ENCODE measurements at places on chromosomes 7 and 10.

DNA sequence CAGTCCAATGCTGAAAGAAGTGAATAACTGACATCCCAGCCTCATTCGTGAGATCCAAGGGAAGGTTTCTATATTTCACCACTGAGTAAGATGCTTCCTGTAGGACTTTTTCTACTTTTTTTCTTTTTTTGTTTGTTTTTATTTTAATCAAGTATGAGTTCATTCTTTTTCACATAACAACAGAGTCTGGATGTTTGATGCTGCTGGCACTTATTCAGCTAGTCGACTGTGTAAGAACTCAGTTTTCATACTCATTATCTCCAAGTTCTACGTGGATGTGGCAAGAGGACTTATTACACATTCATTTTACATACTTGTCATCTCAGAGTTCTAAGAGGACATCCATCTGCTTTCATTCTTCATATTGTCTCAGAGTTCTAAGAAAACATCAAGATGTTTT lies 86.9 kb downstream of the CPXM2 start:
- no peak for DNase-seq

DNA sequence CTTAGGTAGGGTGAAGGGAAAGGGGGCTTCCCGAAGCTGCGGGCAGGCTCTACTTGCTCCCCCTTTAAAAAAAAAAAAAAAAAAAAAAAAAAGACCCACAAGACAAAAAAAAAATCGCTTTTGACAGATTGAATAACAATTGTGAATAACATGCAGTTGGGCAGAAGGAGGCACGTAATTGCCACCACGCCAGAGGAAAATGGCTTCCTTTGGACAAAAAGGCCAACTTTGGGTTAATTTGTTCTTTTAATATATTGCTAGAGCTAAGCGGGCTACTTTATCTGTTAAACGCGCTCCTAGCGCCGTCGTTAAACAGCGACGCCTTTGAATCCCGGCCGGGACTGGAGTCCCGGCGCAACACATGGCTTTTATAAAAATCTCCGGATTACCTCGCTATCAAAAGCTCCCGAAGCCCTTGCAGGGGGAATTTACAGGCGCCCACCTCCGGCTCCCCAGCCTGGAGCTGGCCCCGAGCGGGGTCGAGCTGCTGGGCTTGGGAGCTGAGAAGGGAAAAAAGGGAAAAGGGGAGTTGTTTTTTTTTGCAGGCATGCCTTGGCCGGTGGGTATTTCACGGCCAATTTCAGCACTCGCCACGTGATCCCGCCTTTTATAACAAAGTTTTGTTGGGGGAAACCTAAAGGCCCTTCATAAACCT lies 1.2 kb downstream of the HOXA11 start:
- DNase-seq = peak; percentile 75

GRCh38 chr7:50543776-50544442 lies 21.3 kb downstream of the DDC start:
- DNase-seq = no peak

- no peak for DNase-seq
Observed at GRCh38 chr10:127462643-127463295, 86.3 kb upstream of the NPS start.

- no peak for DNase-seq
Observed at GRCh38 chr7:46080595-46081159, 159.6 kb upstream of the IGFBP3 start.

- DNase-seq = no peak
Observed at GRCh38 chr7:77631820-77632219, 64.4 kb upstream of the RSBN1L start.

GRCh38 chr7:116258734-116259133 lies 48.4 kb downstream of the TES start:
- DNase-seq = peak; percentile 32

- no peak for DNase-seq
Observed at GRCh38 chr10:130492266-130492934, 356.2 kb downstream of the GLRX3 start.

- no peak for DNase-seq
Observed at GRCh38 chr7:33918438-33919143, 13.3 kb downstream of the BMPER start.

GRCh38 chr7:85090919-85091564 lies 95.8 kb downstream of the SEMA3D start:
- no peak for DNase-seq

DNA sequence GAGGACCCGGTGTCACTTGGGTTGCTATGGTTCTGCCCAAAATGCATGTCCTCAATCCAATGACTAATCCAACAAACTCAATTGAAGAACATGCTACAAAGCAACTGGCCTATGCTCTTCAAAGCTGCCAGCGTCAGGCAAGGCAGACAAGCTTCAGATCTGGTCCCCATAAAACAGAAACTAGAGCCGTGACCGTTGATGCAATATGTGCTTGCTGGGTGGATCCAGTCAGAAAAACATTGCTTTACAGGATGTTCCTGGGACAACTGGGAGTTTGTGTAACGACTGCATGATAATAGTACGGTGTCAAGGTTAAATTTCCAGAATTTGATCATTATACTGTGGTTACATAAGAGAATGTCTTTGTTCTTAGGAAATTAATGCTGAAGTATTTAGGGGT lies 120.7 kb upstream of the CTBP2 start:
- DNase-seq = no peak

DNA sequence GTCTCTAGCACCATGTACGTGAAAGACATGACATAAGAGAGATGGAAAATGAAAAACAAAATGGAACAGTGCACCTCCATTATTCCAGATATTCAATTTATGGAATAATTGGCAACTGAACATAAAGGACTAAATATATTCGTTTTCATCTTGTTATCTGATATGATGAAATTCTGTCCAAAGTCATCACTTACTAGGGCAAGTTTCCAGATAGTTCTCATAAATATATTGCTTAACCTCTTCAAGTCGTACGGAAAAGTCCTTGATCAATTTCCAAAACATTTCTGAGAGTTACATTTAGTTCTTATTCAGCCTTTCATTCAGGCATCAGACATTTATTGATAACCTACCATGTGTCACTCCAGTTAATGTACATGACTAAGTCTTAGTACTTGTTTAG lies 185.2 kb downstream of the HGF start:
- DNase-seq = no peak

DNA sequence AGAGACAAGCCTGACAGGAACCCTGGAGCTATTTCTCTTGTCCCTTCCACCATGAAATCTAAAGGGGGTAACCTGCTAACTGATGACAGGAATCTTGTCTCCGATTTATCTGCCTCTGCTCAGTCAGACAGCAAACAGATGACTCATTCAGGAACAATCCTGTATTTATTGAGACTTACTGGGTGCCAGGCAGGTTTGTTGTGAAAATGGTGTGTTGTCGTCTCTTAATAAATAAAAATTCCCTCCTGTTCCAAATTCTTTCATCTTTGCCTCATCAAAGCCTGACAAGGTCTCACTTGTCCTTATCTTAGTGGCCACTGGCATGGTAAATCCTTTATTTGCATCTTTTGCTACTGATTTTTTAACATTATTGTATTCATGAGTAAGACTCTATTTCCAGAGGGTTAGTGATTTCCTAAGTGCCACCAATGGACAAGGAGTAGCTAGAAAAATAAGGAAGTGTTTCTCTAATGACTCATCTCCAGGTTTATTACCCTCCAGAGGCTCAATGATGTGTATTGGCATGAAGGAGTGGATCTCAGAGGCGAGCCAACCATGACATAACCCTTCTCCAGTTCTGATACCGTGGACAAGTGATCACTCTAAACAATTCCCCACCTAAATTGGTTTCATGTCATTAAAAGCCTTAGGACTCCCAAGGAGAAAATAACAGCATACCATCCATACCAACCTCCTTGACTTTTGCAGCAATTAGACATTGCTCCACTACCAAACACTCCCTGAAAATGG lies 724.0 kb downstream of the GRID1 start:
- DNase-seq = no peak

GRCh38 chr7:16234493-16235146 lies 186.7 kb downstream of the CRPPA start:
- DNase-seq = no peak

DNA sequence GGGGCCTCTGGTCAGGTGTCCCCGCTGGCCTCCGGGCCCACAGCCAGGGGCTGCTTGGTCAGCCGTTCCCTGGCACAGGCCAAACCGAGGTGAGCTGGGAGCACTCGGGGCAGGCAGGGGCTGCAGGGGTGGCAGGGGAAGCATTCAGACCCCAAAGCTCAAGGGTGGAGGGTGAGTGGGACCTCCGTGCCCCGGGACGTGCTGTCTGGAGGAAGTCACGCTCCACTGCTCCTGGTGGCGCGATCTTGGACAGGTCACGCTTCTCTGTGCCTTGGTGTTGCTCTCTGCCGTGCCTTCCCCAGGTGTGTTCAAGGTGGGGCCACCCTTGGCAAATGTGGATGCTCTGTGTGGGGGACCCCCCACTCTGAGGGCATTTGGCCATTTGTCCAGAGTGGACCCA lies 24.6 kb upstream of the ELFN1 start:
- no peak for DNase-seq

GRCh38 chr7:151223728-151224127 lies 3.3 kb downstream of the ABCF2 start:
- DNase-seq = no peak

GRCh38 chr7:93894426-93894825 lies 3.9 kb upstream of the TFPI2 start:
- DNase-seq = no peak

GRCh38 chr7:122803323-122803722 lies 82.9 kb downstream of the CADPS2 start:
- no peak for DNase-seq

GRCh38 chr7:41219276-41219675 lies 483.6 kb downstream of the INHBA start:
- no peak for DNase-seq

- DNase-seq = no peak
Observed at GRCh38 chr10:133461027-133461426, 7.3 kb downstream of the SCART1 start.

- DNase-seq = no peak
Observed at GRCh38 chr10:642186-642890, 47.1 kb downstream of the DIP2C start.

- no peak for DNase-seq
Observed at GRCh38 chr10:110042181-110042580, 34.4 kb downstream of the ADD3 start.

DNA sequence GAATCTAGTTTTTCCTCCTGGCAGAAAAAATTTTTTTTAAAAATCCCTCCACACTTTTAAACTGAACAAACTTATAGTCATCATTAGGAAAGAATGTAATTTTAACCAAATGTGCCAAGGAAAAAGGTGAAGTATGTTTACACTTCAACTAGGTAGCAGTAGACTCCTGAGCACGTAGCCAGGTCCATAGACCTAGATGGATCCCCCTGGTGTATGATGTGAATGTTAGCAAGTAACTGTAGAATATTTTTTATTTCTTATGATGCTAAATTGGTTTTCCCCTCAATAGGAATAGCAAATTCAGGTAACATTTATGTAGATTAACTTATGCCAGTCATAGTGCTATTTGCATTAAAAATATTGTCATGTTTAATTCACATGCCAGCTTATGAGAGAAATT lies 19.6 kb downstream of the CABCOCO1 start:
- DNase-seq = no peak

DNA sequence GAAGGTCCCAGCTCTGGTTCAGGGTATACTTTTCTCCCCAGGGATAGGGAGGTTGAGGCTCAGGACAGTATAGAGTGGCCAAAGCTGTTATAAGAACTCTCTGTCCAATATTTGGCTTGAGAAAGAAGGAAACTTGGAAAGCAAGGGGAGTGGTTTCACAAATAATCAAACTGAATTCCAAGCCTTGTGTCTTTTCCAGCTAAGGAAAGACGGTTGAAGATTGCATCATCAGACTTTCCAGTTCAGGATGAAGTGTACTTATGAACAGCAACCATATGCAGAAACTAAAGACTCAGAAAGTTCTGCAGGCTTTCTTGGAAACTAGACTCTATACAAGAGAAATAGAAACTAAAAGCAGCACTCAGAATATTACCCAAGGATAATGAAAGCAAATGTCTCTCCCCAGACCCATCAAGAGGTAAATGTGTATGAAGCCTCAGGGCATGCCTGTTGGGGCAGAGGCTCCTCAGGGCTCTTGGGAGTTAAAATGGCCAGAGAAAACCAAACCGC lies 46.4 kb downstream of the RAMP3 start:
- no peak for DNase-seq

- DNase-seq = no peak
Observed at GRCh38 chr10:85741626-85742300, 624.8 kb downstream of the GRID1 start.

DNA sequence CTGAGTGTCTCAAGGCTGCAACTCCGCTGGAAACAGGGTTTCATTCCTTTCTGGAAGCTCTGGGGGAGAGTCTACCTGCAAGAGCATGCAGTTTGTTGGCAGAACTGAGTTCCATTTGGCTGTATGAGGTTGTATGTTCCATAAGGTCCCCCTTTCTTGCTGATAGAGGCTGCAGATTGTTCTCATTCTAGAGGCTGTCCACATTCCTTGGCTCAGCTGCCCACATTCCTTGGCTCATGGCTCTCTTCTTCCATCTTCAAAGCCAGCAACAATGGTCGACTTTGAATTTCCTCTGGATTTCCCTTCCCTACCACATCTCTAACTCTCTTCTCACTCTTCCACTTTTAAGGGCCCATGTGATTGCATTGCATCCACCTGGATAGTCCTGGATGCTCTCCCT lies 147.3 kb upstream of the CDCA7L start:
- DNase-seq = no peak

- no peak for DNase-seq
Observed at GRCh38 chr7:14858410-14858809, 44.1 kb downstream of the DGKB start.

- peak; percentile 21 for DNase-seq
Observed at GRCh38 chr7:114921631-114922025, 266 bp upstream of the MDFIC start.

DNA sequence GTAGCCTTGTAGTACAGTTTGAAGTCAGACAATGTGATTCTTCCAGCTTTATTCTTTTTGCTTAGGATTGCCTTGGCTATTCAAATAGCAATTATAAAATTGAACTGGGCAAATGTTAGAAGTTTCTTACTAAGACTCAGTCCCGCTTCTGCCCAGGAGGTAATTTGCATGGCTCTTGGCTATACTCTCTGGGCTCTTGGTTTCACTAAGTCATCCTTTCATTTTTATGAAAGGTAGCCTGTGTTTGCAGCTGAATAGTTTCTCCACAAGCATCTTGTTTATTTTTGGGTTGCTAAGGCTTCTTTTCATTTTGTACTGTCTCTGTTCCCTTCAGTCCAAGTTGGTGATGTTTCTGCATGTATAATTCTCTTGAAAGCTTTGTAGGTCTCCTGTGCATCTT lies 340.6 kb downstream of the SH2D4B start:
- DNase-seq = no peak

DNA sequence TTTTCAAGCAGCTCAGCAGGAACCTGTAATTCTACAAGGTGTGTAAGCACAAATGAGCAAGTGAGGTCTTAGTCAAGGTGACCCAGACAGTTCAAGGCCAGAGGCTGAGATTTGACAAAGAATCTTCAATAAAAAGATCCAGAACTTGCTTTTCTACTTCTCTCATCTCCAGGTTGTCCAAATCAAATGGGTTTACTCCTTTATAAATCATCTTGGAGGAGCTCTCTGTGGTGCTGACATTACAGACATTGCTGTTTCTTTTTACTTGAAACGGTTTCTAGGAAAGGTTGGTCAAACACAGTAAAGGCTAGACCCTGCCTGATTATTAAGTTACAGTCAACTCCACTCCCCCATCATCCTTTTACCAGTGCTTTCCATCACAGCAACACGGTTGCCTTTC lies 504.6 kb downstream of the SORCS3 start:
- no peak for DNase-seq

GRCh38 chr7:94621120-94621519 lies 34.8 kb downstream of the SGCE start:
- no peak for DNase-seq

GRCh38 chr7:19404912-19405329 lies 259.7 kb upstream of the FERD3L start:
- DNase-seq = no peak

Measured in SK-N-SH (cell line).